ENCODE measurements at places on chromosomes 12 and 14.
A peak's percentile ranks its signal among the peaks of the same experiment; 100 is the strongest.

- no peak for DNase-seq
Measured at GRCh38 chr14:91123201-91123600, 9.3 kb downstream of the DGLUCY start.

DNA sequence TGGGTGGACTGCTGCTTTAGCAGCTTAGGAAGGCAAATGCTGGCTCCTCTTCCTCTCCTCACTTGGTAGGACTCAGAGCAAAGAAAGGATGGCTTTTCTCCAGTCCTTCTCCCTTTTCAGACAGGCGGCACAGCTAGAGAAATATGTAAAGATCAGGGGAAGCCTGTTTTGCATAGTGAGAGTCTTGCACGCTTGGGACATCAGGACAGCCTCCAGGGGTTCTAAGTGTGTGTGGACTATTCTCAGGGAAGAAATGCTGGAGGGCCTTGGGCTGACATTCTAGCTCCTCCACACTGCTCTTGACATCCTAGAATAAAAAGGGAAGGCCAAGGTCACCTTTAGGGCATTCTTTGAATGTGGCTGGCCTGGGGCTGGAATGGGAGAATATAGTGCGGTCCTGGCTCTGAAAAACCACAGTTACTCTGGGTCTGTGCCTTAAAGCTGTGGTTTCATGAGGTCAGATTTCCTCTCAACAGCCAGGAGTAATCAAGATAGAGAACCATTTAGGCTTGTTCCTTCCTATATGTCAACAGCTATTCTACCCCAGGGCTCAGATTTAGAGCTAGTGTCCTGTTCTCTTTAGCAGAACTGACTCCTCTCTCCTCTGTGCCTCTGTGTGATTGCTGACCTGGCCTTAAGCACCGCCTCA is 24.3 kb downstream of the CMA1 start:
- peak; percentile 3 for DNase-seq

- no peak for DNase-seq
Measured at GRCh38 chr14:99951085-99951484, 114.1 kb upstream of the EVL start.

DNA sequence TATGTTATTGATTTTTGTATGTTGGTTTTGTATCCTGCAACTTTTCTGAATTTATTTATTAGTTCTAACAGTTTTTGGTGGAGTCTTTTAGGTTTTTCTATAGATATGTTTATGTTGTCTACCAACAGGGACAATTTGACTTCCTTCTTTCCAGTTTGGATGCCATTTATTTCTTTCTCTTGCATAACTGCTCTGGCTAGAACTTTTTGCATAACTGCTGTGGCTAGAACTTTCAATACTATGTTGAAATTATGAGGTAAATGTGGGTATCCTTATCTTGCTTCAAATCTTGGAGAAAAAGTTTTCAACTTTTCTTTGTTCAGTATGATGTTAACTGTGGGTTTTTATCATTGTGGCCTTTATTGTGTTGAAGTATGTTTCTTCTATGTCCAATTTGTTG is 39.9 kb upstream of the PLBD1 start:
- no peak for DNase-seq

DNA sequence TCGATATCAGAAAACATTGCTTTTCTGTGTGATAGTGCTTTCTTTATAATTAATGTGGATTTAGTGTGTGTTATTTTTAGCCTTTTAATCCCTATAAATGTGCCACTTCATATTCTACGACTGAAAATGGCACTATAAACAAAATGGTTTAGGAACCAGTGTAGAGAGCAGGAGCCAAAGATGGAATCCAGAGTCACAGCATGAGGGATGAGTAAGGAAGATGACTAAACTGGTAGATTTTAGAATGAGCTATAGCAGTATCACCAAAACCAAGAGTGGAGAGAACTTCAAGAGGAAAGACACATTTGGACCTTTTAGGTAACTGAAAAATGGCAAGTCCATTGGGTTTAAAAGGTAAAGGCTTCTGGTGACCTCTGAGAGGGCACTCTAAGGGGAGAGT is 887.2 kb downstream of the NRXN3 start:
- DNase-seq = no peak

Data from SW480 (cell line).